ENCODE measurements at places on chromosomes 3 and 15.

DNA sequence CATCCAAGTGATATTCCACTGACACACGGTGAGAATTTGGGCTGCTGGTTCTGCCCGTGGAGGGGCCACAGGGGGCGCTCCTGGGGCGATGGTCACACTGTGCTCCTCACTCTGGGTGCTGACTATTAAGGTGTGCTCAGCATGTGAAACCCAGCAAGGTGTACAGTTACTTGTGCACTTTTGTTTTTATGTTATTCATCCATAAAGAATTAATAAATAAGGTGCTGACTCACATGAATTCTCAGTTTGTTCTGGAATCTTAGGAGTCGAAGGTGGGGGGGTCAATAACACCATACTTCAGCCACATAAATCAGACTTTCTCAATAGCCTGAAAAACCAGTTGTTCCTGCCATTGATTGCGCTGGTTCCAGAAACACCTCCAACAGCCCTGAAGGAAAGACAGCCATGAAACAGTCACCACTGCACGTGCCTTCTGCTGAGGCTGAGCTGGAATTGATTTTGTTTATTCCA is 53.5 kb upstream of the SPATA12 start:
- DNase-seq, result peak; percentile 27

DNA sequence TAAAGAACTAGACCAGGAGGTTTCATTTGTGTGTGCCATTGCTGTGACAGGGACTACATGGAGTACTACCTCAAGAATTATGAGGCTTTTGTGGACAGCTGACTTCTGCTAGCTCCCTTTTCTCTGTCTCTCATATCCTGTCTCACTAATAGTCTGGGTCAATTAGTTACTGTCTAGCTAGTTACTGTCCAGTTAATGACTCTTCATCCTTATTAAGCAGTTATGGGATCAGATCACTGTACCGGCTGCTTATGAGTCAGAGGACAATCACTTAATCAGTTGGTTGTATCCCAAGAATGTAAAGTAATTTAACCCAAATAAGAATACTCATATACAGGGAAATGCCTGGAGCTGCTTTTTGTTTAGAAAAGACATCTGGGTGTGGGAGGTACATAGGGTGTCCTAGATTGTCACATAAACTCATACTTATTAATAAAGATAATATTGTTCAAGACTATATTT is 158.0 kb downstream of the CDIN1 start:
- DNase-seq, result no peak

GRCh38 chr15:44810237-44810636 is 73.9 kb downstream of the TRIM69 start:
- peak; percentile 39 for DNase-seq

- no peak for DNase-seq
Measured at GRCh38 chr15:92112180-92112579, 258.7 kb downstream of the SLCO3A1 start.

- DNase-seq, result peak; percentile 37
Measured at GRCh38 chr3:127652246-127652995, 20.3 kb upstream of the ABTB1 start.

DNA sequence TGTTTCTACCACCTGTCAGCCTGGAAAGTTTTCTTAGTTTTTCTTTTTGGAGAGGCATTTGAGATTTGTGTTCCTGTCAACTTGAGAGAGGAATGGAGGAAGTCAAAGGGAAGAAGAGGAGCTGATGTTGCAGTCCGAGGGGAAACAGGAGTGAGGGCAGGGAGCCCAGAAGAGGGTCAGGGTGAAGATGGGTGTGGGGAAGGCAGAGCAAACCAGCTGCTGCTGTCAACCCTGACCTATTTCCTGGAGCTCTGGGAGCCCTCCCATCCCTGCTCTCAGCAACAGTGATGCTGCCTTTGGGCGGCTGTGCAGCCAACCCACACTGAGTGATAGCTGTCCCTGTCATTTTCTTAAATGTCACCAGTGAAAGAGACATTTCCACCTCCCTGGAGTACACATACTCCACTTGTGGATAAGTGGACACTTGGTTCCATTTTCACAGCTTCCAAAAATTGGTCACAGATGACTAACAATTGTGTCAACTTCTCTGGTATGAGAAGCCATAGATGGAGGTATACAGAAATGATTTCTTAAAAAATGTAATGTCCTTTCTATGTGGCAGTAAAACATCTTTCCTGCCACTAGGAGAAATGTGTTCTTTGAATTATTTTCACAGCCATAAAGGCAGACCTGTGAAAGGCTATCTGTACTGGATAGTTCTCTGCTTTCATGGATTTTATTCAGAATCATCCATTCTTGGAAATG is 556.3 kb upstream of the TBL1XR1 start:
- DNase-seq, result no peak

DNA sequence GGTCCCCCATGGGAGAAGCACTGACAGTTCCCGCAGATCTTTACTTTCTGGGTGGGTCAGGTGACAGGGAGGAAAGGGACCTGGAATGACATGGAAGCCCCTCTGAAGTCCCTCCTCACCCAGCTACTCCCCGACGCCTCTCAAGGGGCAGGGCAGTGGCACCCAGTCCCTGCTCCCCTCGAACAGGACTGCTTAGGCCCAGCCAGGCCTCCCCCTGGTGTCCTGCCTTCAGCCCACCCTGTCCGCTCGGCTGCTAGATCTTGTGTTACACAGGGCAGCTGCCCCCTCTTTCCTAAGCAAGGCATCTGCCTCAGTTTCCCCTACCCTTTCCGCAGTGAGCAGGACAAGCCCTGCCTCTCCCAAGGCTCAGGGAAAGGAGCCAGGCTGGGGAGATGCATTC is 226.5 kb downstream of the XXYLT1 start:
- no peak for DNase-seq

All from NCI-H1092 treated with DMSO at 0.1 percent for 48 hours (cell line).